Stimulated activated CD4-positive, alpha-beta T cell treated with anti-CD3 and anti-CD28 coated beads, Interleukin-12 subunit alpha, Interleukin-12 subunit beta, amount 100 ng/mL, for 48 hours (primary cell): ENCODE measurements at places on chromosomes 11 and 22.

DNA sequence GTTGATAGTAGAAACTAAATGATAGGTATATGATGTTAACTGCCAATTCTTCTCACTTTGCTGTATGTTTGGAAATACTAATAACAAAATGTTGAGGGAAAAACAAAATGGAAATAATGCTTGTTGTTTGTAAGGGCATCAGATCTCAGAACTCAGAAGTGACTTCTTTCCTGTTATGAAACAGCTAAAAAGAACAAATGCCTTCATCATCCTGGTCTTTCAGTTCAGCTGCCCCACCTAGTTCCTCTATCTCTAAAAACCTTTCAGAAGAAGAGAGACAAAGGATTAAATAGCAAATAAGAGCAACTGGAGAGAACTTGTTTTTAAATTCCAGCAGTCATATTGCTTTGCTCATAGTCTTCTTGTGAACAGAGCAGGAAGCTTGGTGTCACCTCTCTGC is 345.3 kb upstream of the NCAM1 start:
- DNase-seq = no peak

GRCh38 chr22:19709063-19709769 is 5.1 kb upstream of the SEPTIN5 start:
- no peak for DNase-seq

DNA sequence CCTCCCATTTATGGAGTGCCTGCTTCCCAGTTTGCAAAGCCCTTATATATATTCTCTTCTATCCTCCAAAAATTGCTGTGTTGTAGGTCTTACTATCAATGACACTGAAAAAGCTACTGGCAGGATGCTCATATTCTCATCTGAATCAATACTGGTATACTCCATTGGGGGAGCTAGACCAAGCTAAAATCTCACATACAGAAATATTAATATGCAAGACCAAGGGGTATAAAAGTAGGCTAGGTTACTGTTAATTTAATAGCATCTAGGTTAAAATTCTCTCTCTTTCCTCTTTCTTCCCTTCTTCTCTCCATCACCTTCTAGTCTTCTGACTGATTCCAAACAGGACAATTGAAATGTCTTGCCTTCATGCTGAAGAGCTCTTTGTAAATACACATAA is 17.1 kb upstream of the BDNF start:
- no peak for DNase-seq

- DNase-seq = no peak
These were observed 22.0 kb downstream of the ST14 start for GRCh38 chr11:130181295-130182272.

DNA sequence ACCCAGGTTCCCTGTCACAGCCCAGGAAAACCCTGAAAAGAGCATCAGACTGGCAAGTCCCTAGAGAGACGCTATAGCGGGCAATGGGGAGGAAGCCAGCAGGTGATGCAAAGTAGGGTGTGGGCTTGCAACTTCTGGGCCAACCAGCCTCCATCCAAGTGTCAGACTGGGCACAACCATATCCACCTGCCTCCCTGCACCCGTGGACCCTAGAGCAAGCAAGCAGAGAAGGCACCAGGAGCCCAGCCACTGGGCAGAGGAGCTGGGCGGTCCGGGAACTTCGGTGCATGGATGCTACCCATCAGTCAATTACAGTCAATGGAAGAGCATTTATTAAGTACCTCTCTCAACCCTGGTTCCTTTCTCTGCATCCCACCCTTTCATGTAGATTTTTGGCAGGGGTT is 2.8 kb downstream of the NECTIN1 start:
- DNase-seq = no peak

DNA sequence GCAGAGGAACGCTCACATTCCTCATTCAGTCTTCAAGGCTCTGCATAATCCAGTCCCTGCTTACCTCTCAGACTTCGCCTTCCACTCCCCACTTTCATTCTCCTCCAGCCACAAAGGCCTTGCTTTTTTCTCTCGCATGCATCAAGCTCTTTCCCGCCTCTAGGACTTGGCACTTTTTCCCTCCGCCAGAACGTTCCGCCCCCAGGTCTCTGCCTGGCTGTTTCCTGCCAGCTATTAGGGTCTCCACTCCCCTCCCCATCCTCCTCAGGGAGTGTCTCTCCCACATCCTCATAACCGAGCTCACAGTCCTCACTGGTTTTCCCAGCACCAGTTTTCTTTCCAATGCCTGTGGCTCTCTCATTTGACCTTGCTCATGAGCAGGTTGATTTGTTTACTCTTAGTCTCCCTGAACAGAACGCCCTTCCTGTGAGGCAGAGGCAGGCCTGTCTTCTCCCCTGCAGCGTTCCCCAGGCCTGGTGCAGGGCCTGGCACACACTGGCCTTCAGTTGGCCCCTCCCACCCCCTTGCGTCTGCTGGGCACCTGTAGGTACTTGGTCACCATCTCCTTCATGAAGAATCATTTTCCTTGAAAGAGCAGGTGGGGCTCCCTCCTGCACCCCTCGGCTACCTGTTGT is 75.2 kb downstream of the RTL6 start:
- no peak for DNase-seq
